Stimulated activated CD4-positive, alpha-beta T cell treated with anti-CD3 and anti-CD28 coated beads, Interleukin-2, amount 100 ng/mL, for 24 hours (primary cell): ENCODE measurements at places on chromosomes 6 and 20.

DNA sequence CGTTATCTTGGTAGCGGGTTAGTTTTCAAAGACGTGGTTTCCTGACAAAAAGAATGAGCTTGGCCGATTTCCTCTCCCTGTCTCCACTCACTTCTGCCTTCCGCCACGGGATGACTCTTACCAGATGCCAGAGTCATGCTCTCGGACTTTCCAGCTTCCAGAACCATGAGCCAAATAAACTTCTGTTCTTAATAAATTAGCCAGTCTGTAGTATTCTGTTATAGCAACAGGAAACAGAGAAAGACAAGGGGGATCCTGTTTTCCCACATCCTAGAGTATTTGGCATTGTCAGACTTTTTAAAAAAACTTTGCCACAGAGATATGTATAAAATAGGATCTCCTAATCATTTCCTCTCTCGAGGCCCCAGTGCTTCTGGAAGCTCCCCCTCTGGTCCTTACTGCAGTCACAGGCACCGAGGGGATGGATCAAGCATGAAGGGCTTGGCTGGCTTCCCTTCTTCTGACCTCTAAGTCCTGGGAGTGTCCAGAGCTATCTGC lies 84.9 kb upstream of the NAA20 start:
- no peak for DNase-seq

GRCh38 chr6:106451439-106451838 lies 90.9 kb downstream of the CRYBG1 start:
- DNase-seq: no peak

DNA sequence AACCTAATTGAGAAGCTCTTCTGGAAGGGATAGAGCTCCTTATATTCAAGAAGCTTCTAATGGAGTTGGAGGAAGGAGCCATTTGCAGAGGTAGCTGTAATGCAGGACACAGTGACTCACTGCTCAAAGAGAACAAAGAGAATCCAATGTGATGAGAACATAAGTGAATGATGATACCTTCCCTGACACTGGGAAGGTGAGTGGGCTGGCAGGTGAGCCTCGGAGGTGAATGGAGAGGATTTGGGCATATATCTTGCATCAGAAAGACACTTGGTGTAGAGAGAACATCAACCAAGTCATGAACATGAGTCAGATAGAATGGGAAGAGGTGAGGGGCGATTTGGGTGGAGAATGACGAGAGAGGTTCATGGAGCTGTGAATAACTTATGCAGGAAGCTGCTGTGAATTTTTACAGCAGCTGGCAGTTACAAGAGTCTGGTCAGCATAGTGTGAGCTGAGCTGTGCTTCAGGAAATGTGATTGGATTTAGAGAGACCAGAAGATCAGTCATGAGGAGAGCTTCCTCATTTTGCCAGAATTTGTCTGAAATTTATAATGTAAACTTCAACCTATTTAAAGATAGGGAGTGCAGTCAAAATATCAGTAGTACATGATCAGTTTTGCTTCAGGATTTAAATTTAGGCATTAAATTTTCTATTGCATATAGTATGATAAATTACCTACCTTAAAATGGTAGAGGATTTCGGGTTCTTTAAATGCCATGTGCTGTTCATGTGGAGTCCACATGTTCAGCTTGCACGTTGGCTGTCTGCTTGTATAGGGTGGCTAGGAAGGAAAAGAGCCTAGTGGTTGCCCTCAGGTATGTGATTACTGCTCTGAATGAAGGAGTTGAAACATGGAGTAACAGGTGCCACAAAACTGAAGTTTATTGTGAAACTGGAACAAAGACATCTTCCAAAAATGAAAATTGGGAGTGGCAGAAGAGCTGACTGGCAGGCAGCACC lies 59.2 kb upstream of the KIF25 start:
- no peak for DNase-seq

- no peak for DNase-seq
Measured at GRCh38 chr20:12049125-12049524, 131.4 kb downstream of the BTBD3 start.

GRCh38 chr6:164741938-164742451 lies 567.4 kb downstream of the C6orf118 start:
- no peak for DNase-seq

DNA sequence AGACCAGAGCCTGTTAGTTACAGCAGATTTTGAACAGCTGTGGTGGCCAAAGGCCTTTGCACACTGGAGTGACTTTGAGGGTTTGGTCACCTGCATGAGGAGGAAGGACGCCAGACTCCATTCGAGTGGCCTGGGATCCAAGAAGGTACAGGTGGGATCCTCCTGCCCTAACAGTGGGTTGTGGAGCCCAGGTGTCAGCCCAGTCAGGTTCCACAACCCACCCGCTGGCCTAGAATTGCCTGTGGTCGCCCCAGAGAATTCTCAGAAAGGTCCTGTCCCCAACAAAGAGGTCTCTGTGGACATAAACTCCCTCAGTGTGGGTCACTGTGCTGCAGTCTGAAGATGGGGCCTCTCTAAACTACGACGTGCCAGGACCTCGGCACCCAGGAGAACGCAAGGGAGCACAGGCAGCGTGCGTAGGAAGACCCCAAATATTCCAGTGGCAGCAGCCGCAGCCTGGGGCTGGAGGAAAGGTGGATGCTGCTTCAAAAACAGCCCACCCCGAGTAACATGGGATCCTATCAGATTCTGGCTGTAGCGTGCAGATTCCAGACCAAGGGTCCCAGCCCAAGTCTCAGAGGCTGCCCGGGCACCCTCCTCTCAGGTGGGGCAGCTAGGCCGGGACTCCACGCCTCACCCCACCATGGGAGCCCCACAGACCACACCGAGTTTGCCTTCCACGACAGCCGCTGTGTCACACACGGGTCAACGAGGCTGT lies 16.0 kb downstream of the ACSS1 start:
- DNase-seq: no peak

- no peak for DNase-seq
Measured at GRCh38 chr6:3542032-3542640, 85.3 kb upstream of the SLC22A23 start.

- no peak for DNase-seq
Measured at GRCh38 chr6:30707281-30707850, 9.7 kb downstream of the MDC1 start.

DNA sequence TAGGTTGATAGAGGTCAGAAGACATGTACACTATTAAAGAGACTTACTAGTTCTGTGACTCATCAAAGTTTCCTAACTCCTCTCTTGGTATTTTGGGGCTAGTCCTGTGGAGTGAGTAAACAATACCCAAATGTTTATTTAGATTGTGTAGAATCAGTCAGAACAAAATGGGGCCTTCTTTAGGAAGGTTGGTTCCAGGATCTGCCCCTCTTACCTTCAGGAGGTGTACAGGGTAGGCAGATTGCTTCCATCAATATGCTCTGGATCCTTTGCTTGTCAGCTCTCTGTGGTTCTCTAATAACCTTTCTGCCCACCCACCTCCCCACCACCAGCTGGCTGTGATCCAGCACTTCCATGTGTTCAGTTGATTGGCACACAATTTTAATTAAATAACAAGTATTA lies 107.0 kb downstream of the POPDC3 start:
- no peak for DNase-seq

DNA sequence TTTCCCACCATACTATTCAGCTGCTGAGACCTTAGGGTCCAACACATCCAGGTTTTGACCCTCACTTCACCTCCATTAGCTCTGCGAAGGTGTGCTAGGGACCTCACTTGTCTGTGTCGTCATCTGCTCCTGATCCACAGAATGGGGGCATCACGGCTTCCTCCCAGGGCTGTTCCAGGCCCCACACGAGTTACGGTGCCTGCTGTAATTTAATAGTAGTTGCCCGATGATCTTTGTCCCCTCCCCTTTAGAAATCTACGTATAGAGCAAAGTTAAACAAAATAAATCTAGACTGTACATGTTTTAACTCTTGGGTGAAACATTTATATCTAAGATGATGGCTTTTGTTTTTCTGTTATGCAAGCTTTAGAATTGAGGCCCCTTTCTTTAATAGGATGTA lies 49.1 kb upstream of the NAA20 start:
- DNase-seq: no peak

DNA sequence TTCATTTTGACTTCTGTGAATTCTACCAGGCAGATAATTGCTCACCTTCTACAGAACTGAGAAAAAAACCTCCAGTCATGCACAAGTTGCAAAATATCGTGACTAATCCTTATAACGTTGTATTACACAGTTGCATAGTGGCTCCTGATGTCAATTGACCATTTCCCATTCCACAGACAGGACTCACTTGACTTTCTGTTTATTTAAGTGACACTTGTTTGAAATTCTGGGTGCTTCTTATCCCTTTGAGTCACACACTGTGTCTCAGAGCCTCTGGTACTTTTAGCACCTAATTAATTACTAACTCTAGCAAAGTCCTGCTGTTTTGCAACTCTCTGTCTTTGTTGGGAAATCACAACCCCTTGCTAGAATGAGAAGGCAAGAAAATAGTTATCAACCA lies 16.2 kb upstream of the RSPO3 start:
- no peak for DNase-seq

- no peak for DNase-seq
Measured at GRCh38 chr20:1282966-1283365, 16.9 kb downstream of the SNPH start.

DNA sequence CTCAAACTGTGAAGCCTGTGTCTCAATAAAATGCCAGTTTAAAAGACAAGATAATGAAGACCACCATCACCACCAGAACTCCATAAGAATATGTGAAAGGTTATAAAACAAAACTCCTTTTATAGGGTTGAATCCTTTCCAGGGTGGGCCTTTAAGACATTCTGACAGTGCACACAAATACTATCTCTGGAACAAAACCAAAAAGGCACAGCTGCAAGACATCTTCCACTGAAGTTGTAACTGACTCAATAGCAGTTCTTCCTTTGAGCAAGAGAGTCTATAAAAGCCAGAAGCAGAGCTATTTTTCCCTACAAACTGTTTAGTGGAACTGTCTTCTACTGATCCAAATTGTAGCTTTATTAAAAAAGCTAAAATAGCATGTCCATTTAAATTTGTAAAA lies 81.6 kb downstream of the EPB41L2 start:
- no peak for DNase-seq
